ENCODE measurements at places on chromosomes 1 and 21.

GRCh38 chr1:176754676-176755075 lies 291.7 kb downstream of the PAPPA2 start:
- no peak for DNase-seq

DNA sequence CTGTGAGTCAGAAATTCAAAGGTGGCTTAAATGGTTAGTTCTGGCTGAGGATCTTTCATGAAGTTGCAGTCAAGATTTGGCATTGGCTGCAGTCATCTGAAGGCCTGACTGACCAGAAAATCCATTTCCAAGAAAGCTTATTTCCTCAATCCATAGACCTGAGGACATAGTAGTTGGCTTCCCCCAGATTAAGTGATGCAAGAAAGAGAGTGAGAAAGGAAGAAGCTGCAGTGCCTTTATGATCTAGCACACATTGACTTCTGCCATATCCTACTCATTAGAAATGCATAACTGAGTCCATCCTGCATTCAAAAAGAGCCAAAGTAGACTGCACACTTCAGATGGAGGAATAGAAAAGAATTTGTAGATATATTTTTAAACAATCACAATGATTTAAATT lies 222.6 kb downstream of the COL24A1 start:
- DNase-seq: no peak

DNA sequence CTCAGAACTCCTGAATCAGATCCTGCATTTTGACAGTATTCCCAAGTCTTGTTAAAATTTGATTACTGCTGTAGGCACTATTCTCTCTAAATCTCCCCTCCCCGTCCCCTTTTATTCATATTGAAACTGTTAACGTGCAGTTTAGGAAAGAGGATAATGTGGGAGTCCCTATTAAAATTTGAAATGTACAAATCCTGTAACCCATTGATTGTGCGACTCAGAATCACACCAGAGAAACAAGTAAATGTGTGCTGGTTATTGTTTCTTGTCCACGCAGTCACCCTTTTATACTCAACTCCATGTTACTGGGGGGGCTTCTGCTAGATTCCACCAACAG lies 584 bp upstream of the LTN1 start:
- DNase-seq: no peak

DNA sequence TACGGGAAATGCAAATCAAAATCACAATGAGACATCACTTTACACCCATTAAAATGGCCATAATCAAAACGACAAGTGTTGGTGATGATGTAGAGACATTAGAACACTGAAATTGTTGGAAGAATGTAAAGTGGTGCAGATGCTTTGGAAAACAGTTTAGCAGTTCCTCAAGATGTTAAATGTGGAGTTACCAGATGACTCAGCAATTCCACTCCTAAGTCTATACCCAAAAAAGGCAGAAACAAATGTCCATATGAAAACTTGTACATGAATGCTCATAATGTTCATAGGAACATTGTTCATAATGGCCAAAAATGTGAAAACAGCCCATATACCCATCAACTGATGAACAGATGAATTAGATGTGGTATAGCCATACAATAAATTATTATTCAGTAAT lies 267.4 kb downstream of the KCNH1 start:
- no peak for DNase-seq

DNA sequence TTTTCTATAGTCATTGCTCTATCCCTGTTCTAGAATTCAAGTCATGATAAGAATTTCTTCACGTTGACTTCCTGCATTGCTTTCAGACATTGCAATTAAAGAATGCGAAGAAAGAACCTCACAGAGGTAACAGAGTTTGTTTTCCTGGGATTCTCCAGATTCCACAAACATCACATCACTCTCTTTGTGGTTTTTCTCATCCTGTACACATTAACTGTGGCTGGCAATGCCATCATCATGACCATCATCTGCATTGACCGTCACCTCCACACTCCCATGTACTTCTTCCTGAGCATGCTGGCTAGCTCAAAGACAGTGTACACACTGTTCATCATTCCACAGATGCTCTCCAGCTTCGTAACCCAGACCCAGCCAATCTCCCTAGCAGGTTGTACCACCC lies 10.6 kb downstream of the APCS start:
- DNase-seq: no peak

DNA sequence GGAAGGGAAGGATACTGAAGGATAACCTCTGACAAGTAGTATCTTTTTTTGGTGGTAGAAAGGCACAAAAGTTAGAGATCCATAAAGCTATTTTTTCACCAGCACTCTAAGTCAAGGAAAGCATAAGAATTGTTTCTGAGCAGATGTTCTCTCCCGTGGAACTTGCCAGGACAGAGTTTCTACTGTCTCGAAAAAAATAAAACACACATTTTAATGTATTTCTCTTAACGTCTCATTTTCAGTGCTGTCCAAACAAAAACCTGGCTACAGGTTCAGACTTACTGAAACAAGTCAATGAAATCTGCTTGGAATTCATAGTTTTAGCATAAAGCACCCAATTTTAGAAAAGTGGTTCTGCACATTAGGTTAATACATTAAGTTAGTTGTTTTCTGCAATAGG lies 338.3 kb downstream of the LTN1 start:
- no peak for DNase-seq

GRCh38 chr1:26833432-26834405 lies 7.2 kb downstream of the ZDHHC18 start:
- DNase-seq: no peak

- no peak for DNase-seq
Observed at GRCh38 chr1:232112076-232112475, 485.5 kb downstream of the DISC1 start.

DNA sequence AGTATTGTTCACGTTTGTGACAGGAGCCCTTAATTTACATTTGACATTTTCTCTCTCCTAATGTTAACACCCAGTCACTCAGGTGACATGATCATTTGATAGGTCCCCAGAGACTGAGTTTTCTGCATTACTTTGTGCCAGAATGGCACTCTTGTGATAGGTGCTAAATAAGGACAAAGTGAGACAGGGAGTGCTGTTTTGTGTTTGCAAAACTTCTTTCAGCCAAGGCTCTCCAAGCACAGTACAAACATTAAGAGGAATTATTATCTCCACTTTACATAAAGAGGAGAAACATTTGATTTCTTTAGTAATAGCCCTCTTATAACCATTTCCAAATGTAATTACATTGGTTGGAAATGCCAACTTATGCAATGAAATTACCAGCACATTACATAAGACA lies 355.2 kb downstream of the NTNG1 start:
- no peak for DNase-seq

DNA sequence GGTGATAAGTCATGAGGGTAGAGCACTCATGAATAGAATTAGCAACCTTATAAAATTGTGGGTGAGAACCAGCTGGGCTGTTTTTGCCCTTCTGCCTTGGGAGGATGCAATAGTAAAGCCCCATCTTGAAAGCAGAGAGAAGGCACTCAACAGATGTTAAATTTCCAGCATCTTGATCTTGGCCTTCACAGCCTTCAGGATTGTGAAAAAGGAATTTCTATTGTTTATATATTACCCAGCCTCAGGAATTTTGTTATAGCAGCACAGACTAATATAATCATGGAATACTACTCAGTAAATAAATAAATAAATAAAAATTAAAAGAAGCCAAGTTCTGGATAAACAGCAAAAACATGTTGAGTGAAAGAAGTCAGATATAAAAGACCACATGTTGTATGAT lies 175.2 kb downstream of the KCNT2 start:
- DNase-seq: no peak

DNA sequence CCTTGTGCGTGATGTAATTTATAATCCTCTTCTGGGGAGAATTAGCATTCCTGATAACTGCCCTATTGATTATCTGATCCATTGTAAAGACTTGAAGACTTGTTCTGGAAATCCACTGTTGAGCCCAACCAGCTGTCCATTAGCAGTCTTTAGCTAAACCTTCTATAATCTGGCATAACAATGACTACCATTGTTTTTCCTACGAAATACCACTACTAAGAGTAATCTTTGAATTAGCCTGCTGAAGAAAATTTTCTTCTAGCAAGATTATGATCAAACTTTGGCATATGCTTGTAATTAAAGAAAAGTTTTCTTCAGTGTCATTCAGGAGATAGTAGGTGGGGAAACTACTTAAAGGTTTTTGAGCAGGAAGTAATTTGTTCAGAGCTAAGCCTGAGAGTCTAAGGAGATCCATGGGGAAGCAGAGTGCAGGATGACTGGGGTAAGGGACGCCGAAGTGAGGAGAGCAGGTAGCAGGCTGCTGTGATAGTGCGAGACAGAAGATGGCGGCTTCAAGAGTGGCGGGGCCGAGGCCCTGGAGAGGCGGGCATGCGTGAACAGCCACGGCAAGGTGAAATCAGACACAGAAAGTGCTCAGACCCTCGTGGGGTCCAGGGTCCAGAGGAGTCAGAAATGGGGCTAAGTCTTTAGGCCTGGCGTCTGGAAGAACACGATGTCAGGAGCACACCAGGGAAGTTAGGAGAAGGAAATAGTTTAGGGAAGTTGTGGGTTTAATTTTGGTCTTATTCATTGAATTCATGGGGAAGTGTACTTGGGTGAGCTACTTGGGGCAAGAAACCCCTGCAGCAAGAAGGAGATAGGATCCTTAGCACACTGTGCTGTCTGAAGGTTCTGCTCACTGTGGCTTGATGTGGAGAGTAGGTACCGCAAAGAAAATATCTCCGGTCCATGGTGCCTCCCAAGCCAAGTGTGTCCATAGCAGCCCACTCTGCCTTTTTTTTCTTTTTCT lies 112.6 kb upstream of the ADAR start:
- DNase-seq: no peak

GRCh38 chr1:7826363-7826762 lies 26.5 kb downstream of the UTS2 start:
- no peak for DNase-seq

DNA sequence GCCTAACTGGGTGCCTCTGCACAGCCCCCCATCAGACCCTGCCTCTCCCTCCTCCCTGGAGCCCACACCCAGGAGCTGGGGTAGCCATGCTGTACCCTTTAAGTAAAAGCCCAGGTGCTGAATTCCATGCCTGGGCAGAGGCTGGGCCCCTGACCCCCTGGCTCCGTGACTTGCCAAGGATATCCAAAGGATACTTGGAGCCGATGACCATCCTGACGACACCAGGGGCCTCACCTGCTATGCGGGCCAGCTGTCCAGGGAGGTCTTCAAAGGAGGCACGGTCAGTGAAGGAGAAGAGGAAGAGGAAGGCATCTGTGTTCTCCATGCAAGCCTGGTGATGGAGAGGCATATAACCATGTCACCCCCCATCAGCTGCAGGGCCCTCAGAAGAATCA lies 4.7 kb downstream of the CPLANE2 start:
- DNase-seq: no peak

GRCh38 chr1:227805606-227806197 lies 9.8 kb upstream of the PRSS38 start:
- DNase-seq: no peak

- no peak for DNase-seq
Observed at GRCh38 chr1:180970333-180971079, 52.2 kb downstream of the STX6 start.

- DNase-seq: no peak
Observed at GRCh38 chr1:2014181-2014580, 5.0 kb upstream of the GABRD start.

DNA sequence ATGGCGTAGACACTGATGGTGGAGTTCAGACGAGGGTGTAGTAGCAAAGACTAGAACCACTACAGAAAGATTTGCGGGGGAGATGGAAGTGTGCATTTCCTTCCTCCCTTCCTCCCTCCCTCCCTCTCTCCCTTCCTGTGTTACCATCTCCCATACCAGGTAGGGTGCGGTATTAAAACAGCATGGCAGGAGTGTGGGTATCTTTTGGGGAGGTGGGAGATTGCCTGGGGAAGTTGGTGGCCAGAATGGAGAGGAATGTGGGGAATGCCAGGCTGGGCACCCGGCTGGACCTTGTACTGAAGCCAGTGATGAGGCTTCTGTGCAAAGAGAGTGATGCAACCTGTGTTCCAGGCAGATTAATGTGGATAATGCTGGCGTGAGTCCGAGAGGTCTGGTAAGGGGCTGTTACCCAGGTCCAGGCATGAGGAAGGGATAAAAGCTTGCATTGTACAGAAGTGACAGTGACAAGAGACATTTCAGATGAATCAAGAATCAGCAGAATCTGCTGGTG lies 30.3 kb upstream of the PPP2R5A start:
- DNase-seq: no peak

GRCh38 chr1:50135716-50136115 lies 27.0 kb downstream of the ELAVL4 start:
- DNase-seq: no peak

- no peak for DNase-seq
Observed at GRCh38 chr1:206606867-206607266, 5.4 kb downstream of the EIF2D start.

GRCh38 chr1:159067699-159068621 lies 8.6 kb downstream of the AIM2 start:
- no peak for DNase-seq

DNA sequence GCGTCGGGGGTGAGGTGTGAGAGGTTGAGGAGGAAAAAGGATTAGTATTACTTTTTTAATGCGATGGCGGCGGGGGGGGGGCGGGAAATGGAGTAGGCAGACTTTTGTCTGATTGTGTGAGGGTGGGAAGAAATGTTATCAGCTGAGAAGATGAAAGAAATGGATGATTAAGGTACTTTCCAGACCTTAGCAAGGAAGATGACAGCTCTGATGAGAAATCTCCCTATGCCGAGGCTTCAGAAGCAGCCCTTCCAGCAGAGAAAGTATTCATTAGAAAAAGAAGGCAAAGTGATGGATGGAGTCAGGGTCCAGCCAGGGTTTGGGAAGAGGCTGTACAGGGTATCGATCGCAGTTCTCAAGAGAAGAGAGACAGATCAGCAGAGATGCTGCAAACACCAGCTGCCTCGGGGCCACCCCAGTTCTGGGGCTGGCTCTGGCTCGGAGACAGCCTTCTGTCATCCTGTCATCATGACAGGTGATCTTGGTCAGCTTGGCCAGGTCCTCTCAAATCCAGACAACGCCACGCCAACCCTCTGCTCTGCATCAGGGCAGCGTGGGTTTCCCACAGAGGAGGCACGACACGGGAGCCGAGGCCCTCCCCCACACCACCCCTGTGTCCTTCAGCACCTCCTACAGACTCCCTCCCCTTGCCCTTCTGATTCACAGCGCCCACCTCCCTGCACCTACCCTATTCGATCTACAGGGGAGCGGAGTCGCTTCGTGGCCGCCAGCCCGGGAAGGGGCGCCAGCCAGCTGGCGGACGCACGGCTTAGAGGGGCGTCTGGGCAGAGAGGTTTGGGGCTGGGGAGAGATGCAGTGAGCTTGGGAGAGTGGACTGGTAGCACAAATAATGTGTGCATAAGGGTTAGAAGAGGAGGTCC lies 674 bp upstream of the ATXN7L2 start:
- DNase-seq: peak; percentile 57

- DNase-seq: no peak
Observed at GRCh38 chr1:181018901-181019681, 3.6 kb downstream of the STX6 start.

DNA sequence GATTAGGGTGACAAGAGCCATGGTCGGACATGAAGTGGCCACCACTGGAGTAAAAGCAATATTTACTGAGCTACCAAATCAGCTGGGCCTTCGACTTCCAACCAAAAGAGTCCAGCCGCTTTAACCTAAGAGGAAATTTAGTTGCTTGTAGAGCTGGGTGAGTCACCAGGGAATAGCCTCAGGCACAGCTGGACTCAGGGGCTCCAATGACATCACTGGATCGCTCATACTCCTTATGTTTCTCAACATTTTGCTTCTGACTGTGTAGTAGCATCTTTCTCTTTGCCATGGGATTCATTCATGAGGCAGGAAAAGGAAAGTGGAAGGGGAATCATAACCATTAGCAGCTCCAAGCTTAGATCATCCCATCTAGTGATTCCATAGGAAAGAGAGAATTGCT lies 664.4 kb downstream of the MATN1 start:
- no peak for DNase-seq

GRCh38 chr1:14424325-14425002 lies 174.0 kb upstream of the KAZN start:
- DNase-seq: no peak

GRCh38 chr1:237042892-237043576 lies 1.1 kb downstream of the RYR2 start:
- no peak for DNase-seq

Measured in adrenal gland (tissue), 19 donors.